ENCODE measurements at places on chromosomes 4 and X.

DNA sequence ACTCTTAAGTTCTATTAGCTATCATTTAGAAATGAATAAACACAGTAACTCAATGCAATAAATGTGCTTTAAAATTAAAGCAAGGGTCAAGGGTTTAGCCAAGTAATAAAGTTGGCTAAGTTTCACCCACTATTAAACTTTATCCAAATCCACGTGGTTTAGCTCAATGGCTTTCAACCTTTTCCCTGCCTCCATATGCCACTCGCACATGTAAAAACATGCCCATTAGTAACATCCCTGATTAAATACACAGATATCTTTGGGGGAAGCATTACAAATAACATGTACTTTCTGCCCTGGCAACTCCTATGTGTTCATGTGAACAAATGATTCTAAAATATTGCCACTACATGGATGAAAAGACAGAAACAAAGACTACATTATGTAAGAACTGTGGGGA lies 130.8 kb downstream of the ZAR1 start:
- no peak for DNase-seq

DNA sequence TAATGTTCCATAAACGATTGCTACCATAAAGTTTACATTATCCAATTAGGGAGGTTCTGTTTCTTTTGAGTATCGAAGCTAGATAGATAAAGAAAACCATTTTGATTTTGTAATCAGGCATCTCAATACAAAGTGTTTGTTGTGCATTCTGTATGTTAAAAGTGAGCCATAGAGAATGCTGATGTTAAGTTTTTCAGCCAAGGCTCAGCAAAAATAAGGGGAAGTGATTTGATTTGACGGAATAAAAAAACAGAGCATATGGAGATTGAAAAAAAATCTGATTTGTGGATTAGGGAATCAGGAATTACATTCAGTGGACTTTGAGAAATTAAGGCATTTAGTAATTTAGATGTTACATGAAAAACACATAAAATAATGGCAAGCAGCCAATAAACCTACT lies 314.8 kb downstream of the PPP3CA start:
- DNase-seq: no peak

- no peak for DNase-seq
Measured at GRCh38 chr4:147539959-147540358, 59.1 kb downstream of the EDNRA start.

DNA sequence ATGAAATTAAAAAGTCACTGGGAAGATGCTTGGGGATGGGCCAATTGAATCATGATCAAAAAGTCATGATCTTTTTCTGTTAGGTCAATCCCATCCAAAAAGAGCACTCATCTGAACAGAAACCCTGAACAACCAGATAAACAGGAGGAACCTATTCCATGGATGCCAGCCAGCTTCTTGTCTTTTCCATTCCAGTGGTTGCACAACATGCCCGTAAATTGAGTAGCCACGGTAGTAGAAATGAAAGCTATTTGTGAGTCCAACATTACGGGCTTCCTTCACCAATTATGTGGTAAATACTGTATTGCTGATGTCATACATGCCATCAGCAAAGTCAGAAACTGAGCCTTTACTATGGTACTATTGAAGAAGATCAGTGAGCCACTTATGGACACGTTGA lies 982.4 kb upstream of the HS3ST1 start:
- DNase-seq: peak; percentile 2

- DNase-seq: no peak
Measured at GRCh38 chr4:7362862-7363430, 71.8 kb downstream of the PSAPL1 start.

GRCh38 chr4:26288355-26288909 lies 32.4 kb upstream of the RBPJ start:
- DNase-seq: no peak

- DNase-seq: no peak
Measured at GRCh38 chrX:41381685-41382084, 47.7 kb downstream of the DDX3X start.

- no peak for DNase-seq
Measured at GRCh38 chr4:105709081-105709450, 482 bp downstream of the GSTCD start.

GRCh38 chr4:76325072-76325471 lies 18.5 kb downstream of the STBD1 start:
- no peak for DNase-seq

GRCh38 chr4:34492414-34492813 lies 1751.9 kb downstream of the ARAP2 start:
- DNase-seq: no peak

- no peak for DNase-seq
Measured at GRCh38 chrX:44817029-44817428, 26.8 kb upstream of the DUSP21 start.

- DNase-seq: peak; percentile 71
Measured at GRCh38 chr4:166259081-166259480, 386.0 kb downstream of the TLL1 start.

- no peak for DNase-seq
Measured at GRCh38 chr4:165965503-165965902, 92.5 kb downstream of the TLL1 start.

- no peak for DNase-seq
Measured at GRCh38 chr4:147583876-147584275, 33.3 kb upstream of the TMEM184C start.

GRCh38 chrX:130136961-130137360 lies 26.7 kb upstream of the ELF4 start:
- DNase-seq: no peak

- DNase-seq: no peak
Measured at GRCh38 chr4:61223385-61223784, 23.3 kb downstream of the ADGRL3 start.

DNA sequence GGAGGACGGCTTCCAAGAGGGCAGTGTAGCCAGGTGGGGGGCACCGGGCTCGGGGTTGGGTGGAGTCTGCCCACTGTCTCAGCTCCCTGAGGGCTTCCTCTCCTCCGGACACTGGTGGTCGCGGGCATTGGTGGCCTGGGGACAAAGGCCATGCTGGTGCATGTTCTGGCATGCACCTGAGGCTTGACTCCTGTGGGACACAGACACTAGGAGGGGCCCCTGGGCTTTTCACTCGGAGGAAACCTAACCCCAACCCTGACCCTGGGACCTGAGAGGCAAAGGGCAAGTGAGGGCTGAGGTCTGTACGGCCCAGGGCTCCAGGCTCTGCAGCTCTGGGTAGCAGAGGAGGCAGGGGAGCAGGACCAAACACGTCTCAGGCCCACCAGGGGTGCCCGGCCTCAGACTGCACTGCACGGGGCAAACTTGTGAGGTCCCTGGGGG lies 22.3 kb upstream of the FGFR3 start:
- no peak for DNase-seq

GRCh38 chr4:17092736-17093437 lies 194.4 kb upstream of the LDB2 start:
- no peak for DNase-seq

GRCh38 chr4:124414276-124415040 lies 298.1 kb downstream of the ANKRD50 start:
- DNase-seq: no peak

GRCh38 chrX:127947450-127947849 lies 104.8 kb downstream of the ACTRT1 start:
- no peak for DNase-seq

- no peak for DNase-seq
Measured at GRCh38 chr4:149923736-149924135, 108.1 kb upstream of the IQCM start.

DNA sequence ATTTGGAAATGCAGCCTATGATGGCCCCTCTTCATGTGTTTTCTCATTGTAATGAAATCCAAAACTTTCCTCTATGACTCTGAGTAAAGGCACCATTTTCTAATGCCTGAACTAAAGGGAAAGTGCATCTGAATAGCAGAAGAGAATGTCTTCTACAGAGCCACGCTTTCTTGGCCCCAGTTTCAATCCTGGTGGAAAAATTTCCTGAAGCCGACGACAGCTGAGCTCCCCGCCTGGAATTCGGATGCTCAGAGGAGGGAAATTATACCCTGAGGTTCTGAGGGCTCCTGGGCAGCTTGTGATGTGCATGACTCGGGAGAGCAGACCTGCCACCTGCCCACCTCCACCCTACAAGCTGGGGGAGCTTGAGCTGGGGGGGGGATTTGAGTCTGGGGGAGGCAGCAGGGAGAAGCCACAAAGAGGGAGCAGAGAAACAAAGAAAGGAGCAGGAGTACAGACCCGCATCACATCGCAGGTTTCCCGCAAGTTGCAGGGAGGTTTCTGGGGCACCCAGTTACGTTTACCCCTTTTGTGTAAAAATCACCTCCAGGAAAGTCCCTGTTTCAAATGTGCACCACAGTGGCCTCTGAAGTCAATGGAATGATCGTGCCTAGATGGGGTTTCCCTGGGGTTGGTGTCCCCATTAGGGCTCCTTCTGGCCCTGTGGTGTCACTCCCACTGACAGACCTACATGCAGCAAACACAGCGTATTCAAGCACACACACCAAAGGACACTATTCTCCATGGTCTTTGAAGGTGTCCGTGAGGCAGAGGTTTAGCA lies 145.6 kb upstream of the RBPJ start:
- no peak for DNase-seq

GRCh38 chr4:25779021-25779420 lies 83.8 kb downstream of the SEL1L3 start:
- no peak for DNase-seq

GRCh38 chr4:119233750-119234149 lies 21.2 kb downstream of the USP53 start:
- no peak for DNase-seq

- no peak for DNase-seq
Measured at GRCh38 chrX:3520982-3521381, 174.5 kb upstream of the MXRA5 start.

DNA sequence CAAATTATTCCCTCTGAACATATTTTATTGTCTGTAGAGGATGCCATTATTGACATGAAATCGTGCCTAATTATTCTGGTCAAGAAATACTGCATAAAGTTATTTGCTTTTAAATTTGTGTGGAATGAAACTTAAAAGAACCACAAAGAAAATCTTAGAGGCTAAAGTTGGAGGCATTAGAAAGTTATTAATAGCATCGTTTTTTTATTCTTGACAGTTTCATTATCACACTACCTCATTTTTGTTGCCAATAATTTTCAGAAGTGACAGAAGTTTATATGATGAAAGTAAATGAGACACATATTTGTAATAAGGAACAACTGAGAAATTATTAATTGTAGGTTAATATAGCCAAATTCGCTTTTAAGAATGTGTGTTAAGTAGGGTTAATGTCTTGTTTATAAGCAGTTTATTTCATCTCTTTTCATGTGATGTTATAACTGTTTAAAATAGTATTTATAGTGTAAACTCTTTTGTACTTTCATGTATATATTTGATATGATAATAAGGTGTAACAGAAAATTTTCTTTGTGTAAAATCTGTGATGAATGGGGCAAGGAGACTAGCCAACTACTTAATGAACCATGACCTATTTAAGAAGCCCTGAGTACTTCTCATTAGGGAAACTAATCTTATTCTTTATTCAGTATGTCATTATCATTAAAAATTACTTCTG lies 54.5 kb upstream of the GRIA2 start:
- DNase-seq: peak; percentile 18

- no peak for DNase-seq
Measured at GRCh38 chr4:169615467-169616106, 3.2 kb upstream of the NEK1 start.

GRCh38 chrX:124827258-124827845 lies 481.0 kb downstream of the SH2D1A start:
- no peak for DNase-seq

- DNase-seq: no peak
Measured at GRCh38 chr4:163072222-163072621, 94.5 kb downstream of the NAF1 start.

DNA sequence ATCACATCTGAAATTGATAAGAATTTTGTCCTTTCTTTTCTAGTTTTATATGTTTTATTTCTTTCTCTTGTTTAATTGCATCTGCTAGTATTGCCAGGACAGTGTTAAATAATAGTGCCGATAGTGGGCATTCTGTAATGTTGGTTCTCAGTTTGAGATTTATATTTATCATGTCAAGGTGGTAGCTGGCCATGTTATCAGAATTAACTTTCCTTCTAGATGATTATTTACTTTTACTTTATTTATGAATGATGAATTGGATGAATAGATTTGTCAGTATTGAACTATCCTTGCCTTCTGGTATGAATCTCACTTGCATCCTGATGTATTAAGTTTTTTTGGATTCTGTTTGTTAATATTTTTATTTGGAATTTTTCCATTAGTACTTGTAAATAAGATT lies 42.7 kb downstream of the METAP1 start:
- no peak for DNase-seq

DNA sequence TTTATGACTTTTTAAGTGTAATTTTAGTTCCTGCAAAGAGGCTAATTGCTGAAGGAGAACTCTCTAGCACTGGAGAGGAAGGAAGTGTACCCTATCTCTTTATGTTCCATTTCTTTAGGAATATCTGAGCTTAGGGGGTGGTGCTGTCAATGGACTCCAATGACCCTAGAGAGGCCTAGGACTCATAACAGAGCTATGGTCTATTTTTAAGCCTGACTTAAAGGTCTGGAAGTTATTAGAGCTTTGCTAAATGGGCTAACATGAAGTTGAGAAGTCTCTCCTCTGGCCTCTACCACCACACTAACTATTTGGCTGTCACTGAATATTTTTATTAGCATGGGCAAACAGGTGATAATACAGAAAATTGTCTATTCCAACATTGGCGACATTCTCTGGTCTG lies 152.2 kb downstream of the SPATA18 start:
- DNase-seq: no peak

GRCh38 chr4:1794809-1795298 lies 1.8 kb downstream of the FGFR3 start:
- DNase-seq: no peak

- DNase-seq: no peak
Measured at GRCh38 chrX:65783746-65784145, 116.3 kb downstream of the MSN start.

DNA sequence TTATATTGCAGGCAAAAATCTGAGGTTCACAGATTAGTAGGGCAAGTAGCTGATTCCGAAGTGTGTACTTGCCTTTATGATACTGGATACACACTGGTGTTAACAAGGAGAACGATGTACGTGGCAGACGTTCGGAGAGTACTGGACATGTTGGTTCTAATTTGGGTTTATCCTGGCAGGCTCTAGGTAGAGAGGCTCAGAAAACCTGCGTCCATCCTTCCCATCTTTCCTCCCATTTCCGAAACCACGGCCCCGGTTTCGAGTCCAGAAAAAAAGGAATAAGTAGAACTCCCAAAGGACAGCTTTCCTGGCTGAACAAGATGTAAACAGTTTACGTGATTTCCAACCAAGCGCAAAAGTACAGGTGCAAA lies 351 bp upstream of the SLC30A9 start:
- DNase-seq: no peak

- no peak for DNase-seq
Measured at GRCh38 chr4:149709640-149710039, 106.0 kb downstream of the IQCM start.

DNA sequence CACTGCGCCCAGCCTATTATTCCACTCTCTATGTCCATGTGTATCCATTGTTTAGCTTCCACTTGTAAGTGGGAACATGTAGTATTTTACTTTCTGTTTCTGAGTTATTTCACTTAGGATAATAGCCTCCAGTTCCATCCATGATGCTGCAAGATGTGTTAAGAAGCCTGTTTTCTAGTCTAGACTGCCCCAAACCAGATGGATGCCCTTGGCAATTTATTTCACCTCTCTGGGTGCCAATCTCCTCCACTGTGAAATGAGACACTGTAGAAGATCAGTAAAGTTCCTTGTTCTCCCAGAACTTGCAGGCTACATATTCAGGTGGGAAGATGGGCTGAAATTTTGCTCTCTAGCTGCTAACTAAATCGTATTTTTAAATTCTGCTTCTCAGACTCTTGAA lies 72.8 kb downstream of the TSPAN5 start:
- DNase-seq: no peak

GRCh38 chr4:52868133-52868532 lies 6.0 kb downstream of the RASL11B start:
- DNase-seq: no peak

GRCh38 chr4:3712112-3712805 lies 53.9 kb upstream of the ADRA2C start:
- no peak for DNase-seq
